ENCODE measurements at places on chromosomes 2 and 18.

DNA sequence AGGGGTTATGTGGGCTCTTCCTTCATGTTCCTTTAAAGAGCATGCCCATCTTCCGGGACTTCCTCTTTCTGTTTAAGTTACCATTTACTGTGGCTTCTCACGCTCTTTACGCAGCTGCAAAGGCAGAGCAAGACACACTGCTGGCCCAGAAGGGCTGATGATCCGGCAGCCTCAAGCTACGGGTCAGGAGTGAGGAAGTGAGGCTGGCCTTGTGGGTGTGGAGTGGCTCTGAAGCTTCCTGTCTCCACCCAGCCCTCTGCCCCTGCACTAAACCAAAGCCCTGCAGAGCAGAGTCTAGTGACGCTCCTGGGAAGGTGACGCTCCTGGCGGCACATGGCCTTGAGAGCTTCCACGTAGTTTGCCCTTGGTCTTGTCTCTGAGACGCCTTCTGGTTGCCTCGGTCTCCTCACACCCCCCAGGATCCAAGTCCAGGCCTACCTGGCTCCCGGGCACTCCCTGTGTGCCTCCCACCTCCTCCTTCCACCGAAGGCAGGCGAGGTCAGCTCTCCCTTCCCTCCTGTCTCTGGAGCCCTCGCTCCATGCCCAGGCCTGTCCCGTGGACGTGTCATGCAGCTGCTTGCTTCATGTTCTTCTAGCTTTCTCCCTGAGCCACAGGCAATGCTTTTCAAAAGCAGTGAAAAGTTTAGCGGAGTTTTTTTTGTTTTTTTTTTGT, 50.3 kb downstream of the ARL4C start:
- DNase-seq: no peak

DNA sequence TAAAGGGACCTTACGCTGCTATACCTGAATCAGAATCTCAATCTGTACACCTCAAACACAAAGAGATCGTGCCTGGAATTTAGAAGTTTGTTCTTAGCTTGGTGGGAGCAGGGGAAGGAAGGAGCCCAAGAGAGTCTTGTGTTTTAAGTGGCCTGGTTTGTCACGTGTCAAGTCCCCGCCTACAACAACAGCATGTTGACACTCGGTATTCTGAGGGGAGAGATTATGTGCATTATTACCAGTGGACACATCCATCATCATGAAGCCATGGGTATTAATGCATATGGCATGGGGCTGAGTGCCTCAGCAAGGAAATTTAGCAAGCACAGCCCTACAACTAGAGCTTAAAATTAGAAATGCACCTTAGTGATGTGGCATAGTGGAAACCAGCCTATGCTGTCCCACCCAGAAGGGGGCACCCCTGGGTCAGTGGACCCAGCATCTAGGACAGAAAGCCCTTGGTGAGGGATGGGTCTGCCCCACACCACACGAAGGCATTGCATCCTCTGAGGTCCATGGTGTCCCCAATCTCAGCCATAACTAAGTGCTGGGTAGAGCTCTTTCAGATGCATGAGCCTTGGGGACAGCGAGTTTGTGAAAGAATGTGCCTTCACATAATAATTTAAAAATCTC, 138.7 kb downstream of the MGAT5 start:
- no peak for DNase-seq

DNA sequence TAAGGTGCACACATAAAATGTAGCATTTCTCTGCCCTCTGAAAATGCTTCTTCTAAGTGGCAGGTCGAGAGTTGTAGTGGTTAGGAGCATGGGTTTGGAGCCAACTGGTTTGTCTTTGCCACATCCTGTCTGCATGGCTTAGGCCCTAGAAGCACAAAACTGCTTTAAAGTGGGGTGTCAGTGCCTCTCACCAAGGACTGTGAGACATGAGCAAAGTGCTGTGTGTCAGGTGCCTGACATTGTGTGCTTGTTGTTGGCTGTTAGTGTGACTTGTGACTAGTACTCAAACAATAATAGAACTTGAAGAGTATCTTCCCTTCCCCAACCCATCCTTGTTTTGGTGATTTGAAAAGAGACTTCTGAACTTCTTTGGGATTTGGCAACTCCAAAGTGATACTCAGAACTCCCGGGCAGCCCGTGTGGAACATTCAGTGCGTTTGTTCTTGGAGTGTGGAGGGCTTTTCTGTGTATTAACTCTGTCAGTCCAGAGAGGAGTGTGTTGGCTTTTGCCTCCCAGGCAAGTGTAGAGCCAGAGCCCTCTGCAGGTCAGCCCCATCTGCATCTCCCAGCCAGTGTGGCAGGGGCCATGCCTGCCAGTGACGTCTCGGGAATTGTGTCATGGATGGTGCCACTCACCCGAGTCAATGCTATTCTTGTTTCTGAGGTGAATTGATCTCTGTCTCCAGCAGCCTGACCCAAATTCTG, 5.0 kb downstream of the MGAT5 start:
- no peak for DNase-seq

DNA sequence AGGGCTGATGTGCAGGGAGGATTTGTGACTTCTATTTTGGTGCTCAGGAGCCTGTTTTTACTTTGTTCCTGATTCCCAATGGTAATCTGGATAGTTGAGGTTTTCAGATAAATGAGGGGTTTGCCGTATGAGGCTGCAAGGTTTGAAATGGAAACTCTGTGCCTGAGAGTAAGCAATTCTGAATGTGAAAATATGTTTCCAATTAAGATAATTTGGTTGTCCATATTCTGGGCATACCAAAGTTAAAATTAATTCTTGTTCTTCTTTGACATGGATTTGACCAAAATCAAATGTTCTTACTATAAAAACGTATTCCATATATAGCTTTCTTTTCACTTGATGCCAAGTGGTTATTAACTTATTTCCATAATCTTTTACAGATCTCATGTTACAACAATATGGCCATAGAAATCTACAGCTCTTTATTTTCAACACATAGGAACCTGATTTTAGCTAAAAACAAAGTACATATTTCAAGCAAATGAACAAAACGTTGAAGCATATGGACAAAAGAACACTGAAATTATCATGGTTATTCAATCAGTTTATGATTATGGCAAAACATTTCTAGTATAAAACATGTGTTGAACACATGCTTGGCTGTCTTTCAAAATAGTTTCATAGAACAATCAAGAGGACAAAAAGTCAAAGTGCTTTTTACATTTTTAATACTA, 63.4 kb upstream of the ARHGAP28 start:
- no peak for DNase-seq

DNA sequence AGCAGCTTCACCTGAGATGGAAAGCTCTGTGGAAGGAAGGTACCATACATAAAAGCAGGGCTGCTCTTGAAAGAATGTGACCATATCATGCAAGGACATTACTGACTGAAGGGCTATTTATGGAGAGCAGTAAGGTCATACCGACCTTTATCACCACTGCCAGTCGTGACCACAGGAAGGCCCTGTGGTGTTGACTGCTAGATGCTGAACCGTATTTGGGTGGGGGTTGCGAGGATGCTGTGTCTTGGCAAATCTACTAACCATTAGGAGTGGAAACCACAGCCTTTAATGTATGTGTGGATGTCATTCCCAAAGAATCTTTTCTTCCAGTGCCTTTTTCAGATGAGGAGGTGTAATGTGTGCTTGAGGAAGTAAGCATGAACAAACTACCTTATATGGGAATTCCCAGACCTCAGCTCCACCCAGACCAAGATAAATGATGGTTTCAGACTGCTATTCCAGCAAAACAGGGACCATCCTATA, 60.8 kb downstream of the LIMS1 start:
- DNase-seq: no peak

GRCh38 chr2:8334866-8335325, 347.0 kb upstream of the ID2 start:
- DNase-seq: no peak

DNA sequence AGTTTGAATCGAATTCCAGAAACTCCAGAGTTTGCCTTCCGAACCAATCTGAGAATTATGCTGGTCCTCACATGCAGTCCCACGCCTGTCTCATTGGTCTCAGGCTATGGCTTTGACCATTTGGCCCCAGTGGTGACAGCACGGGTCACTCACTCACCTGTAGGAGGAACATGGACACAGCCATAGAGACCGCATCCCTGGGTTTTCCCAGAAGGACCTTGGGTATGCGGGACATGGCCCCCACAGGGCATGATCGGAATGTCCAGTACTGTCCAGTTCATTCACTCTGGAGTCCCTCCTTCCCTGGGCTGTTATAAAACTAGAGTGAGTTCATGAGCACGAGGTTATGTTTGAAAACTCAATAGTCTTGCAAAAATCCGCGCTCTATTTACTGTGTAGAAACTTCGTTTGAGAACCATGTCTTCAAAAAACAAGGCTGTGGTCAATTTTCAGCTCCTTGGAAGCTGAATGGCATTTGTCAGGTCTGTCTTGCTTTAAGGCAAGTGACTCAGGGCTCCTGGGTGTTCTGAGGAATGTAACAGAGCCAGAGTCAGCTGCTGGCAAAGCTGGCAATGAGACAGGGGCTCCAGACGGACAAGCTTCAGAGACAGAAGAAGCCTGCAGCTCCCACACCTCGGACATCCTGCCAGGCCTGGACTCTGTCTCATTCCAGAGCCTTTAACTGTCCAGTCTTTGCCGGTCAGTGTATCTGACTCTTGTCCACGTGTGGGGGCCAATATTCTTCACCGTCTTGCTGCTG, 86.7 kb upstream of the TMEM18 start:
- no peak for DNase-seq

DNA sequence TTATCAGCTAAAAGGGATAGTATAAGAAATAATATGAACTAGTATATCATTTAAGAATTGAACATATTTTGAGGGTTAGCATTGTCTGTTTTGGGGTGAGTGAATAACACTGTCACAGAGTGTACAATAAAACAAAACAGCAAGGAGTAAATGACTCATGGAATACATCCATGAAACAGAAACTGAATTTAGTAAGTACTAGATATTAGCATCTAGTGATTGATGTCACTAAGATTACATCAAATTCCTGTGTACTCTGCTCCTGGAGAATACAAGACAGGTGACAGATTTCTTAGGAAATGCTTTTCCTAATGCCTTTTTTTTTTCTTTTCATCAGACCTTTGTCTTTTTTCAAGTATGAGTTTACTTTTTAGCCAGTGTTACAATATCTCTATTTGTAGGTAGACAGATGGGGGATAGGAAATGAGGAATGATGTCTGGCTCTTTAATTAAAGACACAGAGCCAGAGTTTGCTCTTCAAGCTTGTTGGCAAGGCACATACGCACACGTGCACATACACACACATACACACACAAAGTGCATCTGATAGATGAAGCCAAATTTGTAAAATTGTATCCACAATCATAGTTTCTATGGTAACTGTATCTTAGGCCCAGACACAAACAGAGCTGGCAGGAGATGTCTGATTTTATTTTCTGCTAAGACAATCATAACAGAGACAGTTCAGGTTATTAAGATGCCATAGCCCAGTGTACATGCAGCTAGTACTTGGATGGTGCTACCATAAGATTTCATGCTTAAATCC, 138.2 kb upstream of the NRP2 start:
- DNase-seq: no peak

DNA sequence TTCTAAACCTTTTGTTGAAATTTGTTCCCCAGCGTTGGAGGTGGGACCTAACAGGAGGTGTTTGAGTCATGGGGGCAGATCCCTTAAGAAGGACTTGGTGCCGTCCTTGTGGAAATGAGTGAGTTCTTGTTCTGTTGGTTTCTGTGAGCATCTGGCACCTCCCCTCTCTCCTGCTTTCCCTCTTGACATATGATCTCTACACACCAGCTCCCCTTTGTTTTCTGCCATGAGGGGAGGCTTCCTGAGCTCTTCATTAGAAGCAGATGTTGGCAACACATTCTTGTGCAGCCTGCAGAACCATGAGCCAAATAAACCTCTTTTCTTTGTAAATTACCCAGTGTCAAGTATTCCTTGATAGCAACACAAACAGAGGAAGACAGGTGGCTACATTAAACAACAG, 23.8 kb downstream of the NABP1 start:
- no peak for DNase-seq

All from NCI-H1417 treated with DMSO at 0.1 percent for 48 hours (cell line).